HCT116 (cell line): ENCODE measurements at places on chromosomes 7 and 10. TPM values are rescaled to one million over a fixed set of nuclear protein-coding genes. Genes with fewer than 3 reads are reported as not detected.

- DNase-seq = no peak
These were observed 672 bp upstream of the DDX56 start for GRCh38 chr7:44574287-44574872.

GRCh38 chr7:96330193-96330592, 8.3 kb upstream of the SLC25A13 start:
- no peak for DNase-seq

DNA sequence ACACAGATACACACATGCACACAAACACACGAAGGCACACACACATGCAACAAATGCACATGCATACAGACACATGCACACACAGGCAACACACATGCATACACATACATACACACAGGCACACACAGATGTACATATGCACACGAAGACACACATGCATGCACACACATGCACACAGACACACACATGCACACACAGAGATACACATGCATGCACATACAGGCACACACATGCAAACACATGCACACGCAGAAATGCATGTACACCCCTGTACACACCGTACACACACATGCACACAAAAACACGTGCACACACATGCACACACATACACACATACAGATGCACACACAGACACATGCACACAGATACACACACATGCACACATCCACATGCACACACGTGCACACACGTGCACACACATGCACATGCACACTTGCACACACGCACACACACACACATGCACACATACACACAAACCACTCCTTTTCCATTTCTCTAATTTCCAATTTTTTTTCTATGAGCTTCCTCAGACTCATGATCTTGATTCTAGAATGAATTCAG, 63.3 kb upstream of the CCZ1B start:
- no peak for DNase-seq

GRCh38 chr7:1663857-1664651, 6.0 kb upstream of the ELFN1 start:
- DNase-seq = no peak

DNA sequence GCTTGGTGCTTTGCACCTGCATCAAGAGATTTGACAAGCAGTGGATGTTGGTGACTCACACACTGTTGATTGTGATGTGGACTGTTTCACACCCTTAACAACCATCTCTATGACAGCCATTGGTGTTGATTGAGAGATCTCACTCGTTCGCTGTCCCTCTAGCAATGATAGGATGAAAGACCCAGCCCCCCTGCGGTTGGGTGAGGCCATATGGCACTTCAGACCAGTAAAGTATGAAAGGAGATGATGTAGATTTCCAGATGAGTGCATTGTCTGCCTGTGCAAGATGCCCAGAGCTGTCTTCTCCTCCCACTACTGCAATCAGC, 138.7 kb upstream of the PRR15 start:
- DNase-seq = no peak

GRCh38 chr10:80201608-80202141, 3.7 kb downstream of the ANXA11 start:
- DNase-seq = no peak

GRCh38 chr10:47243791-47244190, 56.2 kb upstream of the GDF10 start:
- DNase-seq = no peak

DNA sequence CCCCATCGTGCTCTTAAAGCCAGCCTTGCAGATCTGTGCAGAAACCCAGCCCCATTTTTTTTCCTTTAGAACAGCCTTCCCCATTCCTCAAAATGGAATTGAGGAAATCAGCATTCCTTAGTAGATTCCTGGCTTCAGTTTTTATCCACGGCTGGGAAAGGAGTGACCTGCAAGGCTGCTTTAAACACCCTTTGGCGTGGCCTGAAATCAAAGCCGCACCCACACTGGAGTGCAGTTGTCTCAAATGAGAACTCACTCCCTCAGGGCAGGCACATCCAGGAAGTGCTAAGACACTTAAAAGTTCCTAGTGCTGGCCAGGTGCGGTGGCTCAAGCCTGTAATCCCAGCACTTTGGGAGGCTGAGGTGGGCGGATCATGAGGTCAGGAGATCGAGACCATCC, 34.8 kb downstream of the HTR5A start:
- no peak for DNase-seq

DNA sequence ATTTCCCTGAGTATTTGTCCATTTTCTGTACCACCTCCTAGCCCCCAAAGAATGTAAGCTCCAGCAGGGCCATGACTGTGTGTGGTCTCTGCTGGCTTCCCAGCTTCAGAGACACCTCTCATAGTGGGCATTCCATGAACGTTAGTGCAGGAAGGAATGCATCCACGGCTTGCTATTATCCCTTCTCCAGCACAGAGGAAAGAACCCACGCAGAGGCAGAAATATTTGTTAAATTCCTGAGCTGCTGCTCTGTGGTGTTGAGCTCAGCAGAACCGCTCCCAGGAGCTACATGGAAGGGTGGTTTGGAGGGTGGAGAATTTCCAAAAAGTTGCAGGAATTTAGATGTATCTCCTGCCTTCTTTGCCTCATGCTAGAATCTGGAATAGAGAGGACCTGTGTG, 275.2 kb downstream of the POU6F2 start:
- DNase-seq = no peak

- DNase-seq = no peak
These were observed 41.1 kb upstream of the MTPAP start for GRCh38 chr10:30390207-30390606.

- DNase-seq = no peak
These were observed 154.0 kb upstream of the TARP start for GRCh38 chr7:38427279-38427955.

GRCh38 chr7:122046402-122046801, 97.6 kb downstream of the AASS start:
- no peak for DNase-seq

DNA sequence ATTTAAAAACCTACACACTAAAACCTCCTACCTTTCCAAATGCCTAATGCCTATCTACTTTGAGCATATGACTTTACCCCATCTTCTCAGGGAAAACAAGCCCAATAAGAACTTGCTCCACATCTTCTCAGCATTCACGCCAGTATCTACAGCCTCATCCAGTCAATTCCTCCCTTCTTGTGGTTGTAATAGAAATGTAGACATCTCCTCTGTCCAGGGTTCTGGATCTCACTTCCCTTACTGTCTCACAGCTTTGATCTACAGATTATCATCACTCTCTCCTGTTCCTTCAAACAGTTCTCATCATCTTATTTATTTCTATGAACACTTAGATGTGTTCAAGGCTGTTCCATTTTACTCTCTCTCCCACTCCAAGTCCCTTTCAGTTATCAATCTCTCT, 70.4 kb upstream of the NOBOX start:
- DNase-seq = no peak

GRCh38 chr10:129949891-129950291, 14.2 kb downstream of the EBF3 start:
- DNase-seq = no peak

GRCh38 chr7:156003220-156004162, 191.2 kb upstream of the SHH start:
- DNase-seq = no peak

GRCh38 chr7:157463245-157463644, 126.4 kb downstream of the DNAJB6 start:
- DNase-seq = no peak

- no peak for DNase-seq
These were observed 10.3 kb upstream of the H2AZ2 start for GRCh38 chr7:44858161-44858560.

DNA sequence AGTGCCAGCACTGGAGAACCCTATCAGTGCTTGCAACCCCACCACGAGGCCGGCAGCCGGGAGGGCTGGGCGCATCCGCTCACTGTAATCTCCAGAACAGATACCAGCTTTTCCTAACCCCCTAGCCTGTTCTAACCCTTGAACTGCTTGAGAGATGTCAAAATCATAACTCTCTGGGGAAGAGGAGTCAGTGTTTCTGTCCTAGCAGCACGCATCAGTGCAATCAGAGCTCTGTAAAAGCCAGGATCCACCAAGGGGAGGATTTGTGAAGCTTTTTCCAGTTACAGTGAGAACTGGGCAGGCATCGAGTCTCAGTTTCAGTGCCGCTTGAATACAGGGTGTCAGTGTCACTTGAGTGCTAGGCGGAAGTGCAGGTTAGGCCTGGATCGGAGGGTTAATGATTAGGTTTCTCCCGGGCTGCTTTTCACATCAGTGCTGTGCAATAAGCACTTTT, 104.5 kb upstream of the INSYN2A start:
- no peak for DNase-seq

DNA sequence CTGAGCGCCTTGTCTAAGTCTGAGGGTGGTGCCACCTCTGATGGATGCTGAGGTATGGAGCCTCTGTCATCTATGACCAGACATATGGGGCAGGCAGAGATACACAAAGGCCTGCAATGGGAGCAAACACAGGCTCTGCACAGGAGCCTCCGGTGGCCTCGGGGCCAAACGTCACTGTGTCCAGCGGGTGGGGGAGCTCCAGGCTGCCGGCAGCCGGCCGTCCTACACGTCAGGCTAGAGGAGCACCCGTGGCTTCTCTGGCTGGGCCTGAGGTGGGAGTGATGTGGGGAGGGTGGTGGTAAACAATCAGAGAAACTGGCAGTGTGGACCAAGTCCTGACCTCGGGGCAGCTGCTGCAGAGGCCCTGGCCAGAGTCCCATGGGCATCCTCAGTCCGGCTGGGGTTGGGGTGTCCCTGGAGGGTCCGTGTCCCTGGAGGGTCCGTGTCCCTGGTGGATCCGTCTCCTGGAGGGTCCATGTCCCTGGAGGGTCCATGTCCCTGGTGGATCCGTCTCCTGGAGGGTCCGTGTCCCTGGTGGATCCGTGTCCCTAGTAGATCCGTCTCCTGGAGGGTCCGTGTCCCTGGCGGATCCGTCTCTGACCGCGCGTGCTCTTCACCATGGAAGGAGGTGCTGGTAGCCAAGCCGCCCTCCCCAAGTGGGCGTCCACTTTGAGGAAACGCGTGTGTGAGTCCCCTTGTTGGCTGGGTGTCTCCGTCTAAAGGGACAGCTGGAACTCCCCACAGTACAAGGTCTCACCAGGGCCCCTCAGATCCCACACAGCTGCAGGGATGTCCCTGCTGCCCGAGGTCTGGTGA, 24.2 kb upstream of the FAM20C start:
- DNase-seq = no peak

GRCh38 chr7:100556541-100556940, 17.2 kb downstream of the SAP25 start:
- DNase-seq = no peak

GRCh38 chr10:131033166-131034085, 278.1 kb downstream of the TCERG1L start:
- no peak for DNase-seq

DNA sequence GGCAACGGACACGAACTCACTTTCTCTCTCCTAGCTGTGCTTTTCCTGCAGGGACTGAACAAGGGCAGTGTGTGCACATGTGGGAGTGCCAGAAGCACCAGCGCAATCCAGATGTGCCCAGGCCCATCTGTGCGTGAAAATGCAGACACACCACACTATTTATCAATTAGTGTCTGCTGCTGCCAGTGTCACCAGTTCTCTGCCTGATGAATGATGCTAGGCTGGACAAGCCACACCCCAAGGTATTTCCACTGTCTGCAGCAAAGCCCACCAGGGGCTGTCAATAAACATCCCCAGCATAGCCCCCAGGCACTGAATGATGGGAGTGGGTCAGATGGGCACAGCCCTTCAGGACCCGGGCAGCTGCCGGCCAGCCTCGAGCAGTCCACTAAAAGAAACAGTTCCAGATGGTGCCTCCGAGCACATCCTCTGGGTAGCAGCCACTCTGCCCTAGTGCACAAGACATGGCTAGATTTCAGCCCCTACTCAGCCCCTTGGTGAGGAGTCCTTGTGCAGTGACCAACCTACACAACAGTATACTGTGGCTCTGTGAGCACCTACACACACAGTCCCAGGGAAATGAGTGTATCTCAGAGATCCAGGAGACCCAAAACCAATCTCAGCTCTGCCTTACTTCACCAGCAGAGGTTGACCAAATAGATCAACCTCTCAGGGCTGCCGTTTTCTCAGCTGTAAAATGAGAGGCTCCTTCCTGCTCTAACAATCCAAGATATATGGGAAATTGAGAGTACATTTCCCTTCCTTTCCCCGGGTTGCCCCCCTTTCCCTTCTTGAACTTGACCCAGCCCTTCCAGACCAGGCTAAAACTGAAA, 314.7 kb downstream of the PLXNA4 start:
- DNase-seq = no peak

DNA sequence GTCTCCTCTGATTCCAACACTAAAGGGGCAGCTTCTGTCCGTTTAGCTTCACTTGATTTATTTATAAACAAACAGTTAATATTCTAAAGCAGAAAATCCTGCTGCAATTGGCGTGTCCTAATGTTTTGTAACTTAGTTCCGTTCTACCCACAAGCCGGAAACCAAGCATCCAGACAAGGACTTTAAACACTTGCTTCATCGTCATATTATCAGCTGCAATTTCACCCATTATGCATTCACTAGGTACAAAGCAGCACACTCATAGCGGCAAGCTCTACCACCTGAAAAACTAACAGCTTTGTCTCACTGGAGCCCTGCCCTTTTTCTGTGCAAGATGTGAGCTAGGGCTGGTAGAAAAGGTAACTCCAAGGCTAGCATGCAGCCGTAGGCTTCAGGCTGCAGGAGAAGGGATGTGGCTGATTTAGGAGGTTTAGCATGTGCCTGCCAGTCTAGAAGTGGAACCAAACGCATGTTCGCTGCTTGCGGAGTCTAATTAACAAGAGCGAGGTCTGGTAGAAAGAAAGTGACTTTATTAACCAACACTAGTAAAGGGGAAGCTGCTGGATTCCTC, 43.7 kb upstream of the BPGM start:
- DNase-seq = no peak

- DNase-seq = no peak
These were observed 36.6 kb upstream of the CYP2C19 start for GRCh38 chr10:94725871-94726270.

DNA sequence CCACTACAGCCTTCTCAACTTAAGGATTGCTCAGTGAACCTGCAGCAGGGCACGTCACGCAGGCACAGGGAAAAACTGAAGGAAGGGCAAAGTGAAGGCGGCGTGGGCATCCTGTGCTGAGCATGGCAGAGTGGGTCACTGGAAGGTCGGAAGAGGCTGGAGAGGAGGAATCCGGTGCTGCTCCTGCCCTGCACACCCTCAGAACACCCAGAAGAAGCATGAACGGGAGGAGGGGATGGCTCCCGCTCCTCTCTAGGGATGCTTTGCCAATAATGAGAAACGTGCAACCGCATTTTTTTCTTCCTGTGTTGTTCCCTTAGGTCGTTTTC, 175.1 kb downstream of the TNS3 start:
- no peak for DNase-seq

GRCh38 chr7:117110480-117111315, 157.4 kb downstream of the ST7 start:
- no peak for DNase-seq

The CPN1 gene
- 0.12 TPM for total RNA-seq

The PILRA gene
- total RNA-seq = 1.8 TPM

The CDC14C gene
- not detected for total RNA-seq

The DNAH11 gene
- 0.39 TPM for total RNA-seq

The PRKCQ gene
- 0.54 TPM for total RNA-seq

The UCN3 gene
- total RNA-seq = not detected

The SLC39A12 gene
- not detected for total RNA-seq

The VPS26A gene
- total RNA-seq = 65.1 TPM

The PLAC9 gene
- not detected for total RNA-seq

The ZNF425 gene
- total RNA-seq = 2.1 TPM

The BICC1 gene
- not detected for total RNA-seq

The CNTNAP2 gene
- 0.37 TPM for total RNA-seq

The NEBL gene
- total RNA-seq = 16.6 TPM

The NRP1 gene
- total RNA-seq = 3.8 TPM

The SFTPA1 gene
- total RNA-seq = 6.5 TPM
